Heart right ventricle (tissue), 16 donors: ENCODE measurements at places on chromosomes 5 and 9. TPM values are rescaled to one million over a fixed set of nuclear protein-coding genes. Genes with fewer than 3 reads are reported as not detected.

DNA sequence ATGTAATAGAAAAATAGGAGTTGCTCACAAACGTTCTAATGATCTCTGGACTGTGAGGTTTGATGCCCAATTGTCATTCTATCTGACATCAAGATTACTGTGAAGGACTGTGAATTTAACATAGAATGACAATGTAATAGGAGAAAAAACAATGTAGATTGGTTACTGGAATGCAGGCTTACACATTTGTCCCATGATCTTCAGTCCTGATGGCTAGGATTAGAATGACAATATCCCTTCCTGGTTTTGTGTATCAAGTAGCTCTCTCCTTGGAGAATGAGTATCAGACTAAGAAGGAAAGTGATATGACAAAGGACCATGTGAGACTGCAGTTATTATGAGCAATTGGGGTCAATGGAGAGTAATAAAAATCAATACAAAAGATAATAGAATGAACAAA is 862.2 kb upstream of the C9orf72 start:
- DNase-seq, result no peak

DNA sequence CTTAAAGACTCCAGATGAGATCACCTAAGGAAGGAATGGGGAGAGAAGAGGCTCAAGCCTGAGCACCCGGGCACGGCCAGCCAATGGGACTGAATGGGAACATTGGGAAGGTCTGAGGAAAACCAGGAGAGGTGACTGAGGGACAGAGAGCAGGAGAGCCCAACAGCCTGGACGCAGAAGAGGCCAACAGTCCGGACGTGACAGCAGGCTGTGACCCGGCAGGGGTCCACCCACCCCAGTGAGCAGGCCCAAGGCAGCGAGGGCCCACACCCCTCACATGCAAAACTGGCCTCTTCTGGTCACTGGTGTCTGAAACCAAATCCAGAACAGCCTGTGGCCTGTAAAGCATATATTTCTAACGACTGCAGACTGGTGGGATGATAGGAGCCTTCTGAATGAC is 7.6 kb upstream of the SPTLC1 start:
- DNase-seq, result no peak

GRCh38 chr5:126438267-126438666 is 15.1 kb downstream of the GRAMD2B start:
- DNase-seq, result no peak

DNA sequence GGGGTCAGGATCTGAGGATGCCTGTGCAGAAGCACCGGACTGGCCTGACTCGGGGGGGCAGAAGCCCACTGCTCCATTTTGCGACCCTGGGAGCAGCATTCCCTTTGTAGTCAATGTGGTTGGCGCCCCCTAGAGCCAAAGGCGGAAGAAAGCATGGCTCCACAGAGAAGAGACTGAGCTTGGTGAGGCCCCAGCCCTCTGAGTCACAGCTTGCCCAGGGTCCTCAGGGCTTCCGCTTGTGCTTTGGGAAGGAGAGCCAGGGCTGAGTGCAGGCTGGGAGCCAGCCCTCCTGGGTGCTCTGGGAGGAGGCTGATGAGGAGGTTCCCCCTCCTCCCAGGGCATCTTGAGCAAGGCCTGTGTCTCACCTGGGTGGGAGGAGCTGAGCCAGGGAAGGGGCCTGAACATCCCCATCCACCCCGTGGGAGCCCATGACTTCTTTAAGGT is 5.5 kb upstream of the AQP3 start:
- no peak for DNase-seq

DNA sequence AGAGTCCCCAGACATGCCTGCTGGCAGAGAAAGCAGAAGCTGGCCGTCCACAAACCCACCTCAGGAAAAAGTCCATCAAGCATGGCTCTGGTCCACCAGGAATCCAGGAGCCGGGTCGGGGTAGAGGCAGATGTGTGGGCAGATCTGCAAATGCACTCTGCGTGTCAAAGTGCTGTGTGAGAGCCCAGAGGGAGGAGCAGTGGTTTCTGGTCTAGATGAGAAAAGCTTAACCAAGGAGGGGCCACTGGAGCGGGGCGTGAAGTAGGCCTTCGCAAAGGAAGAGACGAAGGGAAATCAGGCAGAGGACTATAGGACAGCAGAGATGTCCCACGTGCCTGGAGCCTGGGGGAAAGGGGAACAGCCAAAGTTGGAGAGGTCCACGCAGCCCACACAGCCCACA is 40.0 kb downstream of the TTLL11 start:
- no peak for DNase-seq

GRCh38 chr5:67089200-67089725 is 107.3 kb downstream of the CD180 start:
- no peak for DNase-seq

GRCh38 chr9:93132287-93132927 is 1.6 kb downstream of the NINJ1 start:
- peak; percentile 76 for DNase-seq

DNA sequence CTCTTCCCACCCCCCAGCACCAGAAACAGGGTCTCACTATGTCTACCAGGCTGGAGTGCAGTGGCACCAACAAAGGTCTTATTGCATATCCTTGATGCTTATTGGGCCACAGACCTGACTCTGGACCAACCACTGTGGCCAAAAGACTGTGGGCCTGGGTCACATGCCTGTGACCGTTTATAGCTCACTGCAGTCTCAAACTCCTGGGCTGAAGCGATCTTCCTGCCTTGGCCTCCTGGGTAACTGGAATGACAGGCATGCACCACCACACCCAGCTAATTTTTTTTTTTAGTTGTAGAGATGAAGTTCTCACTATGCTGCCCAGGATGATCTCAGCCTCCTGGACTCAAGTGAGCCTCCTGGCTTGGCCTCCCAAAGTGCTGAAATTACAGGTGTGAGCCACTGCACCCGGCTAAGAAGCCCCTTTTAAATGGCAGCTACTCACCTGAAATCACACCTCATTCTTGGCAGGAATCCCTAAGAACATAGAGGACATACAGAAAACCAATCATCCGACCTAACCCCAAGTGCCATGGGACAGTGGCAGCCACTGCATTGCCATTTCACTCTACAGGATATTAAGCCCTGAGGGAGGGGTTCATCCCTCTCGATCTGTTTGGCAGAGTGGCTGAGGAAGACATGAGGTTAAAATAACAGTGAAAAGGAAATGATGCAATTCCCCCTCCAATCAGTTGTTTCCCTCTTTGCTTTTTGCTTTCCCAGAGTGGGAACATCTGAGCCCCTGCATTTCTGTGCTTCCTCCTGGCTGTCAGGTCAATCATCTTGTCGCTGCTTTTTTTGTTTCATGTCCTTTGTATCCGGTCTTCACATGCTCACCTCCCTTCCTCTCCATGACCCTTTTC is 74.6 kb downstream of the LRRC70 start:
- DNase-seq, result no peak

- DNase-seq, result no peak
Measured at GRCh38 chr9:107067739-107068416, 204.9 kb downstream of the ZNF462 start.

DNA sequence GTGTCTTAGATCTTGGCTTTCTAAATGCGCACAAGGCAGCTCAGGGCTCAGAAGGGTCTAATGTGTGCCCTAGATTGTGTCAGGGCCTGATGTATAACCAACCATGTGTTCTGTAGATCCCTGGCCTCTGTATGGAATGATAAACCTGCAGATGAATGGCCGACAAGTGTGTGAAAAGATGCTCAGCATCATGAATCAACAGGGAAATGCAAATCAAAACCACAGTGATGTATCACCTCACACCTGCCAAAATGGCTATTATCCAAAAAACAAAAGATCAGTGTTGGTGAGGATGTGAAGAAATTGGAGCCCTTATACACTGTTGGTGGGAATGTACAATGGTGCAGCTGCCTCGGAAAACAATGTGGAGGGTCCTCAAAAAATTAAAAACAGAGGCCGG is 489.8 kb downstream of the SEMA5A start:
- no peak for DNase-seq

DNA sequence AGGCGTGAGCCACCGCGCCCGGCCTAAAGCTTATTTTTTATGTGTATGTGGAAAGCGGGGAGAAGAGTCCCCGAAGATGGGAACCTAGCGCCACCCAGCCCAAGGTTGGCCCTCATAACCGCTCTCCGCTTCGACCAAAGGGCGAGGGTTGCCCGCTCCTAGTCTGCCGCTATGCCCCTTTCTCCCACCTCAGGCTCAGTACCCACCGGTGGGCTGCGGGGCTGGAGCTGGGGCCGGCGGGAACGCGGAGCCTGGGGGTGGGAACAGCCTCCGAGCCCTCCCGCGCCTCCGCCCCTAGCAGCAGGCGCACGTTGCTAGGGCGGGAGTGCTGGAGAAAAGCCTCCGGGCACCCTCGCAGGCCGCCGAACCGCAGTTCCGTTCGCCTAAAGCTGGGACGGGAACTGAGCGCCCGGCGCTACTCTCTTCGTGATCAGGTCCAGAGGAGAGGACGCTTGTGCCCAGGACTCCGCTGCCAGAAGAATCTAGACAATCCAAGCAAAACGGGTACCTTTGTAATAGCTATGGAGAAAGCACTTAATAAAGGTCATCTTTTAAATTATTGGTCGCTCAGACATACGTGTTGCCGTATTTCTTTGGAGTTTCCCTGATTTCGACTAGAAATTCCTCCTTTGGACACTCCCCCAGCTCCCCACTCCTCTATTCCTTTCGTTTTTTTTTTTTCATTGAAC is at the start of gene WDR31:
Gene WDR31, minus strand, starts transcription at position 265 of the 689 bp plus-strand sequence. CDS start 8,253 bp downstream, outside the sequence.
- peak; percentile 86 for DNase-seq

GRCh38 chr9:129547869-129548570 is 72.9 kb downstream of the C9orf50 start:
- DNase-seq, result no peak

Gene ACOT12
- not detected for total RNA-seq
